ENCODE measurements at places on chromosomes 7 and 10.
A peak's percentile ranks its signal among the peaks of the same experiment; 100 is the strongest.

DNA sequence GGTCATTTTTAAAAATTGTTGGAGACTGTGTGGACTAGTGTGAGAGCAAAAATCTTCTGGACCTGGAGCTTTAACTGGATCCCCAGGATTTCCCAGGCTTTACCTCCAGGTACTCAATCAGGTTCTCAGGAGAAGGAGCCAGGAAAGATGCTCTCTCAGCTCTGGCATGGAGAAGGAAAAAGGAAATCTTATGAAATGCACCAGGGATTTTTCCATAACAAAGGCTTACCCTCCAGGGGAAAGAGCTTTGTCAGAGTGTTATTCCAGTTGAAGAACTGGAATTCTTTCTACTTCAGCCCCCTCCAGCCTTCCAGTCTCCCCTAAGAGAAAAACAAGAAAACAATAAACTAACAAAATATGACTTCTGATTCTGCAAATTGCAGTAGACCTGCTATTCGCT lies 436.7 kb upstream of the ANKRD30A start:
- no peak for DNase-seq

DNA sequence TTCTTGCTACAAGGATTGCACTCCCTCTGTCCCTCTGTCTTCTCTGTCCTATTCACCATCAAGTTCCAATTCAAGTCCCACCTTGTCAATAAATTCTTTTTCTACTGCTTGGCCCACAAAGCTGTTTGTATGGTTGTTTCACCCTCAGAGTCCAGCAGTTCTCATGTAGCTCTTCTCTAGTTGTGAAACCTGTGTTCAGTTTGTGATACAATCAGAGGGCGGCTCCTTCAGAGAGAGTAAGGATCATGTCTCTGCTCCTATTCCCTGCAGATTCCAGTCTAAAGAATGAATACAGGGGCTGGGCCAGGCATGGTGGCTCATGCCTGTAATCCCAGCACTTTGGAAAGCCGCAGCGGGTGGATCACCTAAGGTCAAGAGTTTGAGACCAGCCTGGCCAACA lies 126.6 kb upstream of the BET1 start:
- DNase-seq, result no peak

DNA sequence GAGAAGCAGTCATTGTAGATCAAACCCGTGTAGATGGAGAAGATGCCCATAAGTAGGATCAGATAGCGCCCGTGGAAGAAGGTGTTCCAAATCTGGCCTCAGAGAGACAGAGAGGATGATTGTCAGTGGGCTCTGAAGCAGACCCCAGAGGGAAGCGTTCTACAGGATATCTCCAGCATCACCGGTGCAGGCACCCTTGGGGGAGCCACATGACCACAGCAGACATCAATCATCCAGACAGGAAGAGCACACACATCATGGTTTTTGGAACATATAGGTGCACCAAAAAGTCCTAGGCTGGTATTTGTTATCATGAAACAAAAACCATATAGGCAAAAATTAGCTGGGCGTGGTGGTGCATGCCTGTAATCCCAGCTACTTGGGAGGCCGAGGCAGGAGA lies 44.0 kb upstream of the SVOPL start:
- no peak for DNase-seq

DNA sequence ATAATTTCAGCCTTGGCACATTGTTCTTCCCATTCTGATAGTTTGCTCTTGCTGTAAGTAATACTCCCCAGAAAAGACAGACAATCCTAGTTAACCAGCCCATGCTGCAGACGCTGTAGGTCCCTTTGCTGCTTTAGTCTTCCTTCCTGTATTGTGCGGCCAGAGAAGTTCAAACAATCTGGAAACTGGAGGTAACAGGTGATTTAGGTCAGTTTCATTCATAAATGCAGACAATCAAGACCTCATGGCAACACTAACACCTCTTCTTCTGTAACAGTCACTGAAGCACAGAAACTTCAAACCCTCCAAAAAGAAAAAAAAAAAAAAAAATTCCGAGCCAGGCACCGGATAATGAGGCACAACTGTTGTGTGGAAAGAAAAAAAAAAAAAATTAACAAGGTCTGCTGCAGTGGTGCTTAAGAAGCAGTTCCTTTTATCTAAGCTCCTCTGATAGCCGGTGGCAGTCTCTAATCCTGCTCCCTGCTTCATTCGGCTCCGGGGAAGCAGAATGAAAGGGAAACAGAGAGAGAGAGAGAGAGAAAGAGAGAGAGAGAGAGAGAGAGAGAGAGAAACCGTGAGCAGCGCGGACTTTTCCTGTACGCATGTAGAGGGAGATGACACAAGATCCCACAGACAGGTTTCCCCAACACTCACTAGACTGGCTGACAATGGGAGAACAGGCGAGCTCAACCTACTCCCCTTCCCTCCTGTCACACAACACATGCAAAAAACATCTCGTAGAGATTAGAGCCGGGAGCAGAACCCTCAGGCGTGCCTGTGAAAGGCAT lies at the start of gene SEMA3A:
Gene SEMA3A, minus strand, starts transcription at position 306 of the 788 bp plus-strand sequence. Its CDS starts 203 bp downstream, at position 103.
- DNase-seq, result peak; percentile 58

DNA sequence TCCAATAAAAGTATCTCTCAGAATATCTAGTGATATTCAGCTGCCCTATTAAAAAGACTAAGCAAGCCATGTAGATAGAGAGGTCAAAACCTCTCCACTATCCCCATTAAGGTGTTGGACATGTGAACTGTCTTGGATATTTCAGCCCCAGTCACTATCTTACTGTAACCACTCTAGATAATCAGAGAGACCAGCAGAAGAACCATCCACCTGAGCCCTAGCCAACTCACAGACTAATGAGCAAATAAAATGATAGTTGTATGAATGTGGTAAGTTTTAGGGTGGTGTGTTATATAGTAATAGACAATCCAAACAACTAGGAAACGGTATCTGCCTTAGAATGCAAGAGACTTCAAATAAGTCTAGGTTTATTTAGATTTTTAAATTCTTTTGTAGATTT lies 268.6 kb upstream of the KLF14 start:
- DNase-seq, result no peak

DNA sequence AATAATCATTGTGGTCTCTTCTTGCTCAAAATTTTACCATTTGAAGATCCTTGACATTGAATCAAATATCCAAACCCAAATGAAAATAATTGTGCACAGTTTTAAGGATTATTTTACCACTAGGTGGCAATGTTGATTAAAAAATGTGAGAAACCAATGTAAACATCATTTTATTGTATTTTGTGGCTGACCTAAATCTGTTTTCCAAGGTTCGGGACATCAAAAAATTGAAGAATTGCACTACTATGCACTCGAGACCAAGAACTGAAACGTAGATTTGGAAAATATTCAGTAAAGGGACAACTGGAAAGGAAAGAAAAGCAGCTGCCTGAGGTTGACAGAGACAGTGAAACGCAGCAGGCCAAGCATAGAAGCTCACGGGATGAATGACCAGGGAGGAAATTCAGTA lies 259.3 kb downstream of the SNX13 start:
- peak; percentile 18 for DNase-seq

DNA sequence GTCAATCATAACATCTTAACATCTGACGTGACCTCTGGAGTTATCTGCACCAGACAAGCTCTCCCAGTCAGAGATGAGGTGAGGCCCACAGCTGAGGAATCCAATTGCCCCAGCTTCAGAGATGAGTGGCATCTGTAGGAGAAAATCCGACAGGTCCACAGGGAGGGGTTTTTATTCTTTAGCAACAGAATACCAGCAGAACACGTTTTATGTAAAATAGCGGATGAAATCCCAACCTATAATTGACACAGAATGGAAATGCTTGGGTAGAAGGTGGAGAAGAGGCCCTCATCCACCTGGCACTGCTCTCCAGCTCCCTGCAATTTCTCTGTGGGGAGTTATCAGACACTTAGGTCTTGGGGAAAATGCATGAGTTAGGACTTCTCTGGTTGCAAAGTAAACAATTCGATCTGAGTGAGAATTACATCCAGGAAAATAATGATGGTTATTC lies 144.2 kb upstream of the NRP1 start:
- no peak for DNase-seq

DNA sequence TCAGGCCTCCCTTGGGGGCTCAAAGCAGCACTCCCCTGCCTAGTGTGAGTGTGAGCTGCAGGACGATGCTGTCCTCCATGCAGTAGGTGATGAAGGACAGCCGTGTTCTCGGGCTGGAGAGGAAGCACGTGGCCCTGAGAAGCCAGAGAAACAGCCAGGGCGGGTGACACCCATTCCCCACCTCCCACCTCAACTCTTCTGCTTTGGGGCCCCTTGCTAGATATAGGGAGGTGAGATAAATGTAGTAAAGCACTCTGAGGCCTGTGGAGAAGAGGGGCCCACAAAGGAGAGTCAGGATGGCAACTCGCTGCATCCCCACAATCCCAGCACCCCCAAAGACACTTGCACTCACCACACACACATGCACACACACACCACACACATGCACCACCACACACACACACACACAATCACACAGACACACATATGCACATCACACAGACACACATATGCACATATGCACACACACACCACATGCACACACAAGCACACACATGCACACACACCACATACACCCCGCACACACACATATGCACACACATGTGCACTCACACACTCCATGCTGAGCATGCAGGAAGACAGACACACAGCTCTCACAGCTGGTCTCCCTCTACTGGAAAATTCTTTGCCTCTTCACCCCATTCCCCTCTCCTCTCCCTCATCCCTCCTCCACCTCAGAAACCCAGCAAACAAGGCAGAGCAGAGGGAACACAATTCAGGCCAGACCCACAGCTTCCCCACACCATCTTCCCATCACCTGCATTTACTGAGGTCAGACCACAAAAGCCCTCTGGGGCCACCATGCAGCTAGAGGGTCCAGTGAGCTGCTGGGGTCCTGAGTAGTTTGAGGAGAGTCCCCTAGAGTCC lies 30.5 kb downstream of the ANXA8 start:
- DNase-seq, result no peak

DNA sequence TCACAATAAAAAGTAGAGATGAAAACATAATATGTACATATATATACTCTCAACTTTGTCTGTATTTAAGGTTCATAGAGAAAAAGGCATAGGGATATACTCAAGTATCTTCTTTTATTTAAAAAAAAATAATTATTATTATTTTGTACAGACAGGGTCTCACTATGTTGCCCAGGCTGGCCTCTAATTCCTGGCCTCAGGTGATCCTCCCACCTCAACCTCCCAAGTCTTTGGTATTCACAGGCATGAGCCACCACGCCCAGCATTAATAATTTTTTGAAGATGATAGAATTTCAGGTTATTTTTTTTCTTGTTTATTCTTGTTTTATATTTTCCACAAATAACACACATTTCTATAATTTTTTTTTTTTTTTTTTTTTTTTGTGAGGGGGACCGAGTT lies 113.8 kb downstream of the PLXNA4 start:
- DNase-seq, result no peak

DNA sequence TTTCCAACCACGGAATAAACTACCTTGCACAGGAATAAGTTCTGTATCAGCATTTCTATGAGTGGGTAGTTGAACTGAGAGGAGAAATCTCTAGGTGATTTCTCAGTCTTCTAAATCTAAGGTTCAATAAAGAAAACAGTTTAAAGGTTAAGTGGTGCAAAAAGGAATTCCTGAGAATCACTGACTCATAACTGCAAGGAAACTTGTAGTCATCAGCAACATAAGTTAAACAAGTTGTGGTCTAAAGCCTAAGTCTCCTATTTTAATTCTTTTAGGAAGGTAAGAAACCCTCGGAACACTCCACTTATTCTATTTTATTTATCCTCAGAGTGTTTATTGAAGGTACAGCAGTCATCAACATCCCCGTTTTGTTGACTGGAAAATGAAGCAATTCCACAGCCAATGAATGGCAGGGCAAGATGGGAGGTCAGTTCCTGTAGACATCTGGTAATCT lies 92.4 kb upstream of the PIK3CG start:
- no peak for DNase-seq

- DNase-seq, result peak; percentile 65
Measured at GRCh38 chr10:10213237-10213636, 804.4 kb upstream of the CELF2 start.

GRCh38 chr7:17185690-17186070 lies 112.8 kb upstream of the AHR start:
- DNase-seq, result peak; percentile 75

- DNase-seq, result no peak
Measured at GRCh38 chr10:103584216-103585010, 90.9 kb downstream of the NEURL1 start.

Measured in GM12865 (cell line).